ENCODE measurements at places on chromosomes 1 and 21.

DNA sequence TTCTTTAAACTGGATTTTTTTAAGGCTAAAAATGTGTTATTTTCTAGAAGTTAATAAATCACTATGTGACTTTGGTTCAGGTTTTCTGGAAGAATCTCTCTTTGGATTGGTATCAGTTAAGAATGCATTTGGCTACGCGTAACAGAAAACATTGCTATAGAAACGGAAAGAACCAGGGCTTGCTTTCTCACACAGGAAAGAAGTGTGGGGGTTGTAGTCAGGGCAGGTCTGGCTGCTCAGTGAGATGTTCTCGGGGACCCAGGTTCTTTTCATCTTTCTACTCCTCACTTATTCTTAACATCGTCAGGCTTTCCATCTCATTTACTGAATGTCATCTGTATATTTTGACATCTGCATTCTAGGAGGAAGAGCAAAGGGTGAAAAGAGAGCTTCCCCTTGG, 191.4 kb downstream of the ZBTB18 start:
- DNase-seq = peak; percentile 14

DNA sequence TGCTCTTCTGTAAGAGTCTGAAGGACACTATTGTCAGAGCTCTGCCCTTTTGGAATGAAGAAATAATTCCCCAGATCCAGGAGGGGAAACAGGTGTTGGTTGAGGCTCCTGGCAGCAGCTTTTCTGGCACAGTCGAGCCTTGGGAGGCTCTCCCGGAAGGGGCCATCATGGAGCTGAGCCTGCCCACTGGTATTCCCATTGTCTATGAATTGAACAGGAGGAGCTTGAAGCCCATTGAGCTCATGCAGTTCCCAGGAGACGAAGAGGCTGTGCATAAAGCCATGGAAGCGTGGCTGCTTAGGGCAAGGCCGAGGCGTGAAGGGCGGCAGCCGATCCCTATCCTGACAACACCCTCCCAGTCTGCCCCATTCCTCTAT, 26.6 kb downstream of the UBE4B start:
- no peak for DNase-seq

- DNase-seq = no peak
These were observed 129.3 kb upstream of the VAMP3 start for GRCh38 chr1:7641587-7642417.

- peak; percentile 57 for DNase-seq
These were observed 33.9 kb upstream of the LGALS8 start for GRCh38 chr1:236489710-236490377.

GRCh38 chr1:18885311-18886002, 16.9 kb downstream of the ALDH4A1 start:
- DNase-seq = no peak

DNA sequence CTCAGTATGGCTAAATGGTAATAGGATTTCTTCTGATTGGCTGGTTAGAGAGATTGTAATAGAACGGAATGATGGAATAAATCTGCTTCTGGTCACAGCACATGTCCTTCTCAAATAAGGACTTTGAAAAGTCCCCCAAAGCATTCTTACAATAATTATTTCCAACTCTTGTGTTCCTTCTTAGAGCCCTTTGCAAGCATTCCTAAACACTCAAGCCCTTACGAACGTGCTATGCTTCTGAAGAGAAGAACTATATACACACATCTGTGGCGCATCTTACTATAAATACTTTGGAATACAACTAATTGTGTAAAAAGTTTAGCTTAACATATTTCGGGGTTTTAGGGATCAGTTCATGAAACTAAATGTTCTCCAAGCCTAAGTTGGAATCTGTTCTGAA, 25.6 kb downstream of the CLIC4 start:
- DNase-seq = peak; percentile 51

GRCh38 chr1:223007935-223008334, 135.1 kb downstream of the TLR5 start:
- DNase-seq = no peak

DNA sequence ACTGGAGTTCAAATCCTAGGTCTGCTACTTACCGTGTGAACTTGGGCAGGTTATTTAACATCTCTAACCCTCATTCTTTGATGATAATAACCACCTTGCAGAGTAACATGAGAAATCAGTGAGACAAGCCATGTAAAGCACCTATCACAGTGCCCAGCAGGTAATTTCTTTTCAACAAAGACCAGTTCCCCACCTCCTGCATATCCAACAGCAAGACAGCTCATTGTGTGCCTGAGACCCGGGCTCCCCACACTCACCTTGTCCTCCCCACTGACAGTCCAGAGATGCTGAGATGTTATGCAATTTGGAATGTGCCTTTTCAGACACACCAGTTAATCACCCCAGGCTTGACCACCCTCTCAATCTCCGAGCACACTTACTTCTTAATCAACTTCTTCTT, 367.6 kb upstream of the DAB1 start:
- DNase-seq = no peak

GRCh38 chr1:108703939-108704338, 8.8 kb upstream of the FNDC7 start:
- no peak for DNase-seq
